ENCODE measurements at places on chromosomes 1 and 21.

DNA sequence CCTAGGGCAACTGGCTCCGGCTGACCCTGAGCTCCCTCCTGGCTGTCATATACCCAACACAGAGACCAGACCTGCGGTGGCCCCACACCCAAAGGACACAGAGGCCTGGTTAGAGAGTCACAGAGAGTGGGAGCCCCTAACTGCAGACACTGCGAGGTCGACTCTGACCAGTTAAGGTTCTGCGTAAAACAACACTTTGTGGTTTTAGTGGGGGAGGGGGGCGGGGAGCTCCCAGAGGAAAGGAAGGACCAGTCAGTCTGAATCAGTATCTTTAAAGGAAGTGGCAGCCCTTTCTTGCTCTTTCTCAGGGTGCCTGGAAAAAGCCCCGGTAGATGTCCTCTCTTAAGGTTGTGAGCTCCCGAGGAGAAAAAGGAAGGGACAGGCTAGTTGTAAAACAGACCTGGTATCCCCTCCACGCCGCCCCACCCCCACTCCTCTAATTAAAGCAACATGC, 2.4 kb downstream of the SSBP3 start:
- DNase-seq = peak; percentile 76

DNA sequence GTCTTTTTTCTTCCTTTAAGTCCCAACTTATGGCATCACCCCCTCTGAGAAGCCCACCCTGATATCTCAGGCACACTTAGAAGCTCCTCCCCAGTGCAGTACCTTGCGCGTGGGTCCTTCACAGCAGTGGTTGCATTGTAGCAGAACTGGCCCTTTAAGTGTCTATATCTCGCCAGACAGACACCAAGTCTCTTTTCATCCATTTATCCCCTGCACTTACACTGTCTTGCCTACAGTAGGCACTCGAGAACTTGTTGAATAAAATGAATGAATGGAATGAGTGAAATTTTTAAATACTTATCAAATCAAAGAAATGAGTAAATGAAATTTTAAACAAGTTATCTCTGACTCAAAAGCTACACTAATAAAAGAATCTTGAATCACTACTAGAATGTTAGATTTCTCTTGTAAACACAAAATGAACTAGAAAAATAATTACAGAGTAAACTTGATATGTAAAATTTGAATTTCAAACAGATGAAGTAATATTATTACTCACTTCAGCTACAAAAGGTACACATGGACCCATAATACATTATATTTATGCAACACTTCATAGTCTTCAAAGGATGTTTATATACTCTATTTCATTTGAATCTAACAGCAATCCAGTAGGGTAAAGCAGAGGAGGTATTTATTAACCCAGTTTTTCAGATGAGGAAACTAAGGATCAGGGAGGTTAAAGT, 54.7 kb upstream of the MAN1A2 start:
- DNase-seq = peak; percentile 26

- DNase-seq = peak; percentile 47
These were observed 25.3 kb upstream of the PEF1 start for GRCh38 chr1:31669786-31670592.

- no peak for DNase-seq
These were observed 67.6 kb upstream of the SDC3 start for GRCh38 chr1:30976143-30976542.

- DNase-seq = no peak
These were observed 569.0 kb upstream of the ADGRL2 start for GRCh38 chr1:81231729-81232038.

- no peak for DNase-seq
These were observed 206.3 kb downstream of the FOXD2 start for GRCh38 chr1:47644212-47644573.

- DNase-seq = peak; percentile 73
These were observed 727.7 kb upstream of the NCAM2 start for GRCh38 chr21:20270365-20271055.

GRCh38 chr1:23178950-23179349, 10.3 kb upstream of the LUZP1 start:
- peak; percentile 65 for DNase-seq

GRCh38 chr1:198934426-198934825, 295.6 kb downstream of the PTPRC start:
- no peak for DNase-seq

DNA sequence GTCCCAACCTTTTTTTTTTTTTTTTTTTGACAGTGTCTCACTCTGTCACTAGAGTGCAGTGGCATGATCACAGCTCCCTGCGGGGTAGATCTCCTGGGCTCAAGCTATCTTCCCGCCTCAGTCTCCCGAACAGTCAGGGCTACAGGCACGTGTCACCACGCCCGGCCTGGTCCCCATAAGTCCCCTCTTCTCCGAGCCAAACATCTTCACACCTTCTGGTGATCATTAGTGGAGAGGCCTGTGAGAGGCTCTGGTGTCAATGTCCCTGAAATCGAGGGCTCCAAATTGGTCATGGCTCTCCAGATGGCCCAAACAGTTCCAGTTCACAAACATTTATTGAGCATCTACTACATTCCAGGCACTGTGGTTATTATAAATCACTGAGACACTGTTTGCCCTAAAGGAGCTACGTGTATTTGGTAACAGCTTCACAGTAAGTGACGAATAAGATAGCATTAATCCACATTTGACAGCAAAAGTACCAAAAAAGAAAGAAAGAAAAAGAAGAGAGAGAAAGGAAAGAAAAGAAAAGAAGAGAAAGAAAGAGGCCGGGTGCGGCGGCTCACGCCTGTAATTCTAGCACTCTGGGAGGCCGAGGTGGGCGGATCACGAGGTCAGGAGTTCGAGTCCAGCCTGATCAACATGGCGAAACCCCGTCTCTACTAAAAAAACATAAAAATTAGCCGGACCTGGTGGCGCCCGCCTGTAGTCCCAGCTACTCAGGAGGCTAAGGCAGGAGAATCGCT, 867 bp upstream of the TIMM17A start:
- no peak for DNase-seq

DNA sequence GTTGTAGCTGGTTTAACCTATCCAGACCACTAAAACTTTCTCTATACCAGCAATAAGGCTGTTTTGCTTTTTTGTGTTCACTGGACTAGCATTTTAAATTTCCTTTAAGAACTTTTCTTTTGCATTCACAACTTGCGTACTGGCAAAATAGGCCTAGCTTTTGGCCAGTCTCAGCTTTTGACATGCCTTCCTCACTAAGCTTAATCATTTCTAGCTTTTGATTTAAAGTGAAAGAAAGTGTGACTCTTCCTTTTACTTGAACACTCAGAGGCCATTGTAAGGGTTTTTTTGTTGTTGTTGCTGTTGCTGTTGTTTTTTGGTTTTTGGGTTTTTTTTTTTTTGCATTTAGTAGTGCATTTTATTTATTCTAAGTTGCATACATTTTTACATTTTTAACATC, 15.2 kb downstream of the RPAP2 start:
- no peak for DNase-seq

Measured in KBM-7 (cell line).